ENCODE measurements at places on chromosomes 7 and 10. TPM values are rescaled to one million over a fixed set of nuclear protein-coding genes. Genes with fewer than 3 reads are reported as not detected.

Gene SPDYE2
- total RNA-seq = 0.12 TPM

Gene EBLN1
- not detected for total RNA-seq

Gene CALHM3
- 0.58 TPM for total RNA-seq

Gene EGR2
- 0.44 TPM for total RNA-seq

Gene BICC1
- total RNA-seq = 21.2 TPM

Gene BLOC1S2
- total RNA-seq = 13.4 TPM

Gene RARRES2
- total RNA-seq = 192 TPM

Gene AMZ1
- not detected for total RNA-seq

Gene C10orf53
- not detected for total RNA-seq

Gene EN2
- not detected for total RNA-seq

Gene CALCR
- not detected for total RNA-seq

Gene PCDH15
- not detected for total RNA-seq

Gene HOXA3
- 1.9 TPM for total RNA-seq

Gene ARHGEF35
- 7.7 TPM for total RNA-seq

Gene HOXA4
- 0.25 TPM for total RNA-seq

Gene TMEM196
- 0.20 TPM for total RNA-seq
